ENCODE measurements at places on chromosomes 13 and 19. TPM values are rescaled to one million over a fixed set of nuclear protein-coding genes. Genes with fewer than 3 reads are reported as not detected.

- peak; percentile 29 for DNase-seq
Observed at GRCh38 chr19:51158474-51159129, 16.5 kb downstream of the SIGLEC7 start.

DNA sequence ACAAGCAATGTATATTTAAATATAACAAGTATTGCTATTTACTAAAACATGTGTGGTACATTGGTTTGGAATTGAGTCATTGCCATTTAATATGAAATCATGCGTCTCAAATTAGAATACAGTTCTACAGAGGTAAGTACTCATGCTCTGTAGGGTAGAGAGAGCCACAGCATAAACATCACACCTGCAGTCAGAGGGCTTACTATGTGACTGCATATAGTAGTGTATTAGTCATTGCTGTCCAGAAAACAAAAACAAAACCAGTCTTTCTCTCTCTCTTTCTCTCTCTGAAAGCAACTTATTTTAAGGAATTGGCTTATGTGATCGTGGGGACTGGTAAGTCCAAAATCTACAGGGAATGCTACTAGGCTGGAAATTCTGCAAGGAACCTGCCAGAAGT lies 370.3 kb downstream of the GPC5 start:
- DNase-seq = no peak

Gene KLK14
- total RNA-seq = not detected

DNA sequence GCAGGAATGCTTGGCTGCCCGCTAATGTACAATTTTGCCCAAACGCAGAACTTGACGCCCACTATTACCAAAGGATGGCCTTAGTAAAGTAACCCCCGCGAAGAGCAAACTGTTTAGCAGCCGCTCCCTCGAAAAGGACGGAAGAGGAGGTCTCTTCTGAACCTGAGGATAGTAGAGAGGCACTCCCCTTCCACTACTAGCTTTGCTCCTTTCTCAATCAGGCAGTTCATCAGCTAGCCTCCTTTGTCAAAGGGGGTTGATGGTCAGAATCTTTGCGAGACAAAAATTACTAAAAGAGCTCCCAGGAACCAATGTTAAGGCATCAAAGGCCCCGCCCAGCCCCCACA lies 534 bp downstream of the CAB39L start:
- no peak for DNase-seq

Gene SYNE4
- not detected for total RNA-seq
